ENCODE measurements at places on chromosomes 12 and 14.

DNA sequence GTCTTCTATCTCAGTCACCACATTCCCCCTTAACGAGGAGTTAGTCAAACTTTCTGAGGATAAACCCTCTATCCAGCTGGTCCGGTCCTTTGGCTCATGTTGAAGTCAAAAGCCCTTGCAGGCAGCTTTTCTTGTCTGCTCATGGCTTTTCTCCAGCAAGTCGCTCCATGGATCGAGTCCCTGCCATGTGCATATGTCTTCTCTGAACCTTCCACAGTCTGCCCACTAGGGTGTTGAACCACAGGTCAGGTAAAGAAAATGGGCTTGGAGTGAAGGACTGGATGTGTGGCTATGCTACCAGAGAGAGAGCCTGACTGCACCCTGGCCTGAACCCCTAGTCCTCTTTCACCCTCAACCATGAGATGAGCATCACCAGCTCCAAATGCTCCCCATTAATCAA is 22.8 kb downstream of the C14orf132 start:
- DNase-seq, result no peak

DNA sequence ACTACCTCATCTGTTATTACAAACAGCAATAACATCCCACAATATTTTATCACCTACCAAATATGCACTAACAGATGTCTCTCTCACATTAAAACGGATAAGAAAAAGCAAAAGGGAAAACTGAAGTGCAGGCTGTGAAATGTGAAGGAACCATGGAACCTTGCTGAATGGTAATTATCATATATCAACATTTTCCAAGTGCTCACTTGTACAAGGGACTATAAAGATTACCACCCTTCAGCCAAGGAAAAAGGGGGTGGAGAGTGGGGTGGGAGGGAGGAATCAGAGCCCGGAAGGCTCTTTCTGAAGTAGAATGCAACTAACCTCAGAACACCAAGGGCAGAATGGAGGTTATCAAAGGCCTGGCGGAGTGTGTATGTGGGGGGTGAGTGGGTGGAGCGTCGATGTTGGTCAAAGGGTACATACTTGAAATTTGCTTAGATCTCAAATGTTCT is 1.2 kb downstream of the SNX6 start:
- DNase-seq, result no peak

GRCh38 chr12:46209914-46210872 is 58.6 kb downstream of the SLC38A1 start:
- DNase-seq, result peak; percentile 61

DNA sequence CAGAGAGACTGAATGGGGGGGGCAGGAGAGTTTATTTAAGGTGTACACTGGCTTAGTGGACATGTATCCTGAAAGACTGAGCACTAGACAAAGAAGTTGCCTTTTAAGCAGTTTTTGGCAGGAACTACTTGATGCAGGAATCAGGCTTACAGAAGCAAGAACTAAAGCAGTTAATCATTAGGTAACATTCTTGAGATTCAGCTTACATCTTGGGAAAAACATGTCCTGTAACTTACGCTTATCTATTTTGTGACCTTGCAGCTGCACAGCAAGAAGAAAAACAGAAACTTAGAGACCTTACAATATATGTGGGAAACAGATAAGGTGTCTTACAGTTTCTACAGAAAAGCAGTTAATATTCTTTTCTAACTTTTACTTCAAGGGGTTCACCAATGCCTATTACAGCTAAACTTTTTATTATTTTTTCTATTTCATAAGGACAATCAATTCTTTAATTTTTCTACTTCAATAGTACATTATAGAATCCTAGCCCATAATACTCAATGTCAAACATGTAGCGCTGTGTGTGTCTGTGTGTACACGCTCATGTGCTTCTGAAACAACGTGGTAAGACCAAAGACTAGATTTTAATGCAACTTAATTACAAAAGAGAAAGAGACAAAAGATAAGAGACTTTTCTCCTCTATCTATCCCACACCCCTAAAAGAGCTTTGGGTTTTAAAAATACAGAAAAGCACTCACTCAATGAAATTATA is 276.9 kb downstream of the PRKD1 start:
- DNase-seq, result no peak

DNA sequence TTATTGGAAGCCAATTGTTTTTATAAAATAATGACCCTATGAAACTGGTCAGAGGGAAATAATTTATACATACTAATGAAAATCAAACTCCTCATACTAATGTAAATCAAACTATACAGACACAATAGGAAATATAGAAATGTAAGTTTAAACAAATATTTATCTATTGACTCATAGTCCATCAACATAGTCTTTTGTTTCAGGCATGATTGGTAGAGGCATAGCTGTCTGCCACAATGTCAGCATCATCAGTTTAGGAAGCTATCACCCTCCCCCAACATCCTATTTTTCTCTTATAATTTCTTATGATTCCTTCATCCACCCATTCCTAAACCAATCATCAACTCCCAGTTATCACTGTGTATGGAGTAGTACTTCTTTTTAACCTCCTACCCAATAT is 117.7 kb downstream of the SLC38A6 start:
- DNase-seq, result no peak

GRCh38 chr14:64604001-64604400 is 54.2 kb downstream of the PPP1R36 start:
- DNase-seq, result no peak

GRCh38 chr14:95256776-95257060 is 63.0 kb downstream of the CLMN start:
- no peak for DNase-seq

- no peak for DNase-seq
These were observed 458.3 kb downstream of the ETNK1 start for GRCh38 chr12:23083267-23083666.

DNA sequence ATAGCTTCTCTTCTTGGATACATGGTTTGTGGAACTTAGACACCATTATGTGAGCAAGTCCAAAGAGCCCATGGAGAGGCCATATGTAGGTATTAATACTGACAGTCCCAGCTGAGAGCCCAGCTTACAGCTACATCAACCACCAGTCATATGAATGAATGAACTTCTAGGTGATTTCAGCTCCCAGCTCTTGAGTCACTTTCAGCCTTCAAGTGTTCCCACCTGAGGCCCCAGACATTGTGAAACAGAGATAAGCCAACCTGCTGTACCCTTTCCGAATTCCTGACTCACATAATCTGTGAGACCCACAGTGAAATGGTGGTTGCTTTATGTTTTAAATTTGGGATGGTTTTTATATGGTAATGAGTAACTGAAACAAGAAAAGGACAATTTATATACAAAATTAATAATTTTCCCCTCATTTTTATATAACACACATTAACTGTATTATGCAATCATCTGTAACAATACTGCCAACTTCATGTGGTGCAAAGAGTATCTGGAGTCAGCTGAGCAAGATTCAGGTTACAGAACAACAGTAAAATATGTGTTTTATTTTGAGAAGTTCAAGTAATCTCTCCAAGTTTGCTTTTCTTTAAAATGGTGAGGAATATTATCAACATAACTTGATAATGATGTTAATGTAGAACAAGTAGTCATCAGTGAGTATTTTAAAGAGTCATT is 27.7 kb upstream of the FBXO33 start:
- DNase-seq, result no peak

DNA sequence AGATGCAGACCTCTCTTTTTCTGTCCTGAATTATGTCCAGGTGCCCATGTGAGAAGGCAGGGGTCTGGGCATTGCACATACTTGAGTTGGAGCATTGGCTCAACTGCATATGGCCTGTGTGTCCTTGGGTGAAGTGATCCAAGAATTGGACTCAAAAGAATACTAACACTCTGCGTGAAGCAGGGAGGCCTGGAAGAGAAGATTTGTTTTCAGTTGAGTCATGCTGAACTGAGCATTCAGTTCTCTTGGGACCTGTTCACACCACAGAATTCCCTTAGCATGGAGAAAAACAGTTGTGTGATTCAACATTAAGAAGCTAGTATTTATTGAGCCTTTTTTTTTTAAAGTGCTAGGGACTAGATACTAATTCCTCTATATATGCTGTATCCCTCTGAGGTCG is 164.7 kb upstream of the TBX3 start:
- DNase-seq, result no peak

DNA sequence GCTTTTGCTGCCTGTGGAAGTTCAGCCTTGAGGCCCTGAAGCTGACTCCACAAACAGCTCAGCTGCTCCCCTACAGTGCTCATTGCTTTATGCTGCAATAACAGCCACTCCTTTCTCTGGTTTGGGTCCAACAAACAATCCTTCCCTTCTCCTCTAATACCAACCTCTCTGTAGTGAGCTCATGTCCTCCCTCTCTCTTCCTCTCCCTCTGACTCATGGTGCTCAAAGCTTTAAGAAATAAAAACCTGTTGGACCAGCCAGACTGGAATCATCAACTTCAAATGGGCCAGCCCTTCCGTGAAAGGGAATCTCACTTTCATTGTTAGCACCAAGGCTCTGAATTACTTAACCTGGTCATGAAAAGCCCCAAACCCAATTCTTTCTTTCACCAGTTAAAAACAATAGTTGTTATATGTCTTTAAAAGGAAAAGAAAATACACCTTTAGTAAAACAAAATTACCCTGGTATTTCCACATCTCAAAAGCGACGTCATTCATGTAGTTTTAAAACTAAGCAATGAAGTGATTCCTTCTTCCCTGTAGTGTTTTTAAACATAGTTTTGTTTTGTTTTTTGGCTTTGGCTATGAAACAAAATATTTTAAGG is 126.4 kb downstream of the DUSP6 start:
- DNase-seq, result peak; percentile 13

DNA sequence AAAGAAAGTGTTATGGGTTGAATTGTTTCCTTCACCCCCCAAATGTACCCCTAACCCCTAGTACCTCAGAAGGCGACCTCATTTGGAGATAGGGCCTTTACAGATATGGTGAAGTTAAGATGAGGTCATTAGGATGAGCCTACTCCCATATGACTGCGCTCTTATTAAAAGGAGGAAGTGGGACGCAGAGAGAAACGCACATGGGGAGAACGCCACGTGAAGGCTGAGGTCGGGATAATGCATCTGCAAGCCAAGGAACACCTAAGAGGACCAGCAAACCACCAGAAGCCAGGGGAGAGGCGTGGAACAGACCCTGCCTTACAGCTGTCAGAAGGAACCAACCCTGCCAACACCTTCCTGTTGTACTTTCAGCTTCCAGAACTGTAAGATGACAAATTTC is 1.7 kb upstream of the NRIP2 start:
- DNase-seq, result no peak

Data from stimulated activated CD4-positive, alpha-beta T cell treated with anti-CD3 and anti-CD28 coated beads, Interleukin-12 subunit alpha, Interleukin-12 subunit beta, amount 100 ng/mL, for 24 hours (primary cell).